ENCODE measurements at places on chromosomes 12 and 14.
A peak's percentile ranks its signal among the peaks of the same experiment; 100 is the strongest.

DNA sequence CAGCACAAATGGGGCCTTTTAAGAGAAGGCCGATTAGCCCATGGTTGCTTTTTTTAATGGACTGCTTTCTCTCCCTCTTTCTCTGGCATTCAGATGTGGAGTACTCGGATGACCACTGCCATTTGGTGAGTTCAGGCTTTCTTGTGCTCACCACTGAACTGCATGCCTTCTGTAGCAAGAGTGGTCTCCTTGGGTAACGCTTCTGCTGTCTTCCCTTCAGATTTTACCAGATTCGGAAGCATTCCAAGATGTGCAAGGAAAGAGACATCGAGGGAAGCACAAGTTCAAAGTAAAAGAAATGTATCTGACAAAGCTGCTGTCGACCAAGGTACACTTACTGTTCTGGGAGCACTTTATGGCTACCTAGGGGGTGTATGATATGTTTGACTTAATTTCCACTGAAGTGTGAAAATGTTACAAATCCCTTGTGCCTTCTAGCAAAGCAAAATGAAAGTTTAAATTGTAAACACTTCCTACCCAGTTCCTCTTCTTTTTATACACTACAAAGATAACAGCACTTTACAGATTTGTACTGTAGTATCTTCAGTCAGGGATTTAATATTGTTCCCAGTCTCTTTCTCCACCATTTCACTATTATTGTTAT is 148.8 kb downstream of the PLXNC1 start:
- no peak for DNase-seq

- no peak for DNase-seq
Observed at GRCh38 chr14:50469982-50470381, 62.4 kb downstream of the MAP4K5 start.

- no peak for DNase-seq
Observed at GRCh38 chr14:25944020-25944419, 653.8 kb downstream of the NOVA1 start.

DNA sequence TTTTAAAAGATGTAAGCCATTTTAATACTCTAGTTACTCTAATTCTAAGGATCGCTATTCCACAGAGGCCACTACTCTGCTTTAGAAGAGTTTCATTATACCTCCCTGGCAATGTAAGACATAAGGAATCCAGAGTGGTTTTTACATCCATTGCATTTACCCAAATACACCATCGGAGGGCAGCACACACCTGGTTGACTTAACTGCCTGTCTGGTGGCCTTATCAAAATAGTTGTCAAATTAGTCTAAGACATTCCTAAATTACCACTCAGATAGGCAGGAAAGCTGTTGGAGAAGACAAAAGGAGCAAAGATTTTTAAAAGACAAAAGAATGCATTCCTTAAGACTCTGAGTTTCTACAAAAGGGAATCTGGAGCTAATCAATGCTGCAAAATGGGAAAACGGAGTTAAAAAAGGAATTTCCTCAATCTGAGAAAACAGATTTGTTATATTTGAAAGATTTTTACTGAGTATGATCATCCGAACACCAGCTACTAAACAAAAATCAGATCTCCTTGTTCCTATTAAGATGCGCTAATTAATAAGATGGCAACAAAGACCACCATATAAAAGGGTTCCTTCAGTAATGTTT is 33.8 kb upstream of the FGD4 start:
- DNase-seq: peak; percentile 78

DNA sequence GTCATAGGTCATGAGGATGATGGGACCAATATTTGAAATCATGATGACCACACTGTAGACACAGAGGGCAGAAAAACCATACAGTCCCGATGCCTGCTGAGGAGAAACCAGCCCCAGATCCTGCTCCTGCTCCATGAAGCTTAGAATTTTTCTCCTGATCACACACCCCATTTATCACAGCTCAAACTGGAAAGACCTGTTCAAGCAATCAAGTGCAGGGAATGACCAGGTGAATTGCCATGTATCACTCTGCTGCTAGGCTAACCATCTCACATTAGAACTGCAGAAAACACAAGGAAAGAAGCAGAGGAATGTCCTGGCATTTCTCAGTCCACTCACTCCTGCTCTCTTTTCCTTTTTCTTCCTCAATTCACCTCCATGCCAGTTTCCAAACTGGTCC is 18.1 kb downstream of the MANSC1 start:
- no peak for DNase-seq

- DNase-seq: no peak
Observed at GRCh38 chr12:131736446-131737149, 25.7 kb downstream of the SFSWAP start.

GRCh38 chr12:69151254-69151764 is 88.1 kb upstream of the CPSF6 start:
- DNase-seq: no peak

- DNase-seq: no peak
Observed at GRCh38 chr14:37816743-37817295, 221.4 kb downstream of the TTC6 start.

GRCh38 chr12:93153321-93153720 is 224.2 kb upstream of the EEA1 start:
- DNase-seq: no peak

DNA sequence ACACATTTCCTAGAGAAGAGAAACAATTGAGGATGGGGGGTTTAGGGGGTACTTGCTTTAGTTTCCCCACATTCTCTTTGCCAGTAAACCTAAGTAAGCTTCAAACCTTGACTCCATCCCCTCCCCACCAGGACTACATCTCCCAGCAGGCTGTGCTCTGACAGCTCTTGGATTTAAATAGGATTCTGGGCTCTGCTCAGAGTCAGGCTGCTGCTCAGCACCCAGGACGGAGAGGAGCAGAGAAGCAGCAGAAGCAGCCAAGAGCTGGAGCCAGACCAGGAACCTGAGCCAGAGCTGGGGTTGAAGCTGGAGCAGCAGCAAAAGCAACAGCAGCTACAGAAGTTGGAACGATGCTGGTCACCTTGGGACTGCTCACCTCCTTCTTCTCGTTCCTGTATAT is 20.6 kb downstream of the RDH12 start:
- peak; percentile 46 for DNase-seq

- no peak for DNase-seq
Observed at GRCh38 chr14:23425169-23425568, 10.3 kb downstream of the MYH7 start.

Measured in Karpas-422 (cell line).